Activated CD4-positive, CD25-positive, alpha-beta regulatory T cell treated with anti-CD3 and anti-CD28 coated beads, Interleukin-2, amount 50 U/mL, for 24 hours (primary cell): ENCODE measurements at places on chromosomes 7 and 10.
A peak's percentile ranks its signal among the peaks of the same experiment; 100 is the strongest.

DNA sequence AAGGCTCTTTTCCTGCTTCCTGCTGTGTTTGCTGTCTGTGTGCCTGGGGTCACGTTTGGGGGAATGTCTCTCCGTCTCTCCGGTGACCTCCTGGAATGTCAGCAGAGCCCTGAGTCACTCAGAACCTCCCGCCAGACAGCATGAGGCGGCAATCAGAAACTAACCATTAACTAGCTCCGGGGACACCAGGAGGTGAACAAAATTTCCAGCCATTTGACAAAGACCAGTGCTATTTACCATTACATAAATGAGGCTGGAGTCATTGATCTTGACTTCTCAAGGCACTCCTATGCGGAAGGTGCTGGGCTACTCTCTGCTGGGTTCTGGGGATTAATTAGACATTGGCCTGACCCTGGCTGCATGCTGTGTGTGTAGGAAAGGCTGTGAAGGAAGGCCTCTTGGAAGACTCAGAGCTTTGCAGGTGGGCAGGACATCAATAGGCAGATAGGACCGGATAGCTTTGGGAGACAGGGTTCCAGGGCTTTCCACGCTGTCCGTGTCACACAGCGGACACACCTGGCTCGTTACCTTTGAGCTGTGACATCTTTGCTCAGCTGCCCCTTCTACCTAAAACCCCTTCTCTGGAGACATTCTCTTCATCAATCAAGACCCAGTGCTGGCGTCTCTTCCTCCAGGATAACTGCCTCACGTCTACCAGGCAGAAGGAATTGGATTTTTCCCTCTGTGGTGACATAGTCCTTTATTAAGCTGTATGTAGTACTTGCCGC is 77.0 kb downstream of the PFKFB3 start:
- ATAC-seq = no peak

DNA sequence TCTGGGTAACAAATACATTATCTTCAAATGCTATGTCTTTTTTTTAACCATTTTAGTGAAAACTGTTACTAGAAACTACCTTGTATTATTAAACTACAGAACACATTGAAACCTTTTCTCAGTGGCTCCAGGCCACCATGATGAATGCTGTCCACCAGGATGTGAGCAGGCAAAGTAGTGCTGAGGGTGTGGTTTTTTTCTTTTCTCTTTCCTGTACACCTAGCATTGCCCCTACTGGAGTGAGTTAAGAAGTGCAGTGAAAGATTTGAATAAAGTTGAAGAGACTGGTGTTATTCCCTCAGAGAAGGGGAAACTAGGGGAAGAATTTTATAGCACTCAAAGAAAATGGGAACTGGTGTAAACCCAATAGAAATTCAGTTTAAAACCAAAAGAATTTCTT is 120.0 kb upstream of the SAMD8 start:
- peak; percentile 62 for ATAC-seq

DNA sequence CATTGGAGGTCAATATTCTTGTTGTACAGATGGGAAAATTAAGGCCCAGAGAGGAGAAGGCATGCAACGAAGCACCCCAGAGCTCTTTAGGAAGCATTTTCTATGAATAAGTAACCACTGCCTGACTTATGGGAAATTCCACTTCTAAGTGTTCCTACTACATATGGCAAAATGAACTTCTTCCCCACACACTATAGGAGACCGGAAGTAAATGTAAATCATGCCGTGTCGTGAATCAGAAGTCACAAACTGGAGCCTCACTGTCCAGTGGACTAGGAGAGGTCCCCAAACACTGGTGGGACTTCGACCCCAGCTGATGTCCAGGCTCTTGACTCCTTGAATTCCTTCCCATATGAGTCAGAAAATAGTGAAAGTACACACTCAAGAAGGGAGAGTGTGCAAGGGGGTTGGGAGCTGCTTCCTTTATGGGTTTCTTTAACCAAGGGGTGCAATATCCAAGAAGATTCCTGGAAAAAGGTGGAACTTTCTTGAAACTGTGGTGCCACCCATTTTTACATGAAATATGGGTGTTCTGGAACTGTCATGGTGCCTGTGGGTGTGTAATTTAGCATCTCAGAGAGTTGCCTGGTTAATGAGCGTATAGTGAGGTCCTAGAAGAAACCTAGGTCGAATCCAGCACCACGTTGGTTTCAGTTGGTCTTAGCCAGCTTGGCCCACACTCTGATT is 6.7 kb downstream of the RASSF4 start:
- no peak for ATAC-seq

DNA sequence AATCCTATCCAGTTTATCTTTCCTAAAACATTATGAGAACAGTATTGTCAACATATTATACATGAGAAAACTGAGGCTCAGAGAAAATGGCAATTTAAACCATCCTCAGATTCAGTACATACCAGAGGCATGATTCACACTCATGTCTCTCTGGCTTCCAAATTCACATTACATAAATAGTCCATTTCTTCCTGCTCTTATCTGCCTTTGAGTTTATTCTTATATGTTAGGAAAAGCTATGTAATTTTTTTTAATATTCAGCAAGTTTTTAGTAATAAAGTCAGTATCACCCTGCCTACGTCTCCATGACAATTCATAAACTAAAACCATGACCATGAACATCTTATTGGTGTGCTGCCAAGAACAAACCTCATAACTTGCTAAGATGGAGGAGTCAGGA is 1260.2 kb upstream of the SORCS1 start:
- no peak for ATAC-seq

- no peak for ATAC-seq
Observed at GRCh38 chr7:94190599-94191061, 186.5 kb upstream of the BET1 start.

DNA sequence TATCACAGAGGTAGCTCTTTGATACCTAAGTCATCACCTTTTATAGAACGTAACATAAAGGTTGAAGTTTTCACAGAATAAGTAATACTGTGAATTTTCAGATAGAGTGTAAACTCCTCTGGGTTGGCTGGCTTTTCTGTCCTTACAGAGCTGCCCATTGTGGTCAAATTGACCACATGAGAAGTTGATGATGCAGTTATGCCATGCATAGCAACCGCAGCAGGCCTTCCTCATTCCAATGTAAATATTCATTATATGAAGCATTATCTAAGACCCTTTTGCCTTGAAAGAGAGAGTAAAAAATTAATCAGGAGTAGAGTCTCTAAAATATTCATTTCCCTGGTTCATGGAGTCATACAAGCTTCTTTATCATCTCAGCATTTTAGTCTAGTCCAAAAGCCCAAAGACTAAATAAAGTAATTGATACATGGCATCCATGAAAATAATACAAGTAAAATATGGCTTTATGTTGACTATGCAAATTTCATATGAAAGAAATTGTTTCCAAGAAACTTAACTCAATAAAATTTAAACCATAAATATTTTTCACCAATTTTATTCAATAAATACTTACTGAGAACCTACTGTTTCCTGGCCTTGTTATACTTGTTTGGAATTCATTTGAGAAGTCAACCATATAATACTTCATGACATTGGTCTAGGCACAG is 516.4 kb downstream of the PCDH15 start:
- ATAC-seq = no peak

DNA sequence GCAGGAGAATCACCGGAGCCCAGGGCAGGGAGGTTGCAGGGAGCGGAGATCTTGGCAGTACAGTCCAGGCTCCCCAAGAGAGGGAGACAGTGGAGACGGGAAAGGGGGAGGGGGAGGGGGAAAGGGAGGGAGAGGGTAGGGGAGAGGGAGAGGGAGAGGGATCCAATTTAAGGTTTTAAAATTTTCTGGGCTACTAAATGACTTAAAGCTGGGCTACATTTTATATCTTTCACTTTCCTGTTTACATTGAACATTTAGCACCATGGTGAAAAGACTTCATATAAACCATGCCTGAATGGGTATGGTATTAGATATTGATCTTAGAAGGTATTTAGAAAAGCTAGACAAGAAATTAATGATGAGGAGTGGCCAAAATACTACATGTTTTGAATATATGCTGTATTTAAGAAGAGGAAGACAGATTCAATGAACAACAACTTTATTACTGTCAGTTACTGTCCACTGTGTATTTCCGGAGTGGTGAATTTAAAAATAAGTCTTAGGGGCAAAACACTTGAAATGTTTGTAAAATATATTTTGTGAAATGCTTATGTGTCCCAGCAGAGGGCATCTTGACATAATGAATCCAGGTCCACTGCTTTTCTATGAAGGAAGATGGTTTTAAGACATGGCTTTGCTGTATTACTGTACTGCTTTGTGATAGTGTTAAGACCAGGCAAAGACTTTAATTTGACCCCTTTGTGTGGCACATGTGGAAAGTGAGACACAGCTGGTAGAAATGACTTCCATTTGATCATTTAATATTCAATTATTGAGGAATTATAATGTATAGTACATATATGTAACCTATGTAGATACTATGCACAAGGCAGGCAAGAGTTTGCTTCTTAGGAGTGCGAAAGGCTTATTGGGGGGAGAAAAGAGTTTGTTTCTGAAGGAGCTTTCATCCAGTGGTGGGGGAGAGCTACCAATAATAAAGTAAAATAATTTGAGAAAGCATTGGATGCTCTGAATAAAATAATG is 52.8 kb downstream of the NRF1 start:
- no peak for ATAC-seq

DNA sequence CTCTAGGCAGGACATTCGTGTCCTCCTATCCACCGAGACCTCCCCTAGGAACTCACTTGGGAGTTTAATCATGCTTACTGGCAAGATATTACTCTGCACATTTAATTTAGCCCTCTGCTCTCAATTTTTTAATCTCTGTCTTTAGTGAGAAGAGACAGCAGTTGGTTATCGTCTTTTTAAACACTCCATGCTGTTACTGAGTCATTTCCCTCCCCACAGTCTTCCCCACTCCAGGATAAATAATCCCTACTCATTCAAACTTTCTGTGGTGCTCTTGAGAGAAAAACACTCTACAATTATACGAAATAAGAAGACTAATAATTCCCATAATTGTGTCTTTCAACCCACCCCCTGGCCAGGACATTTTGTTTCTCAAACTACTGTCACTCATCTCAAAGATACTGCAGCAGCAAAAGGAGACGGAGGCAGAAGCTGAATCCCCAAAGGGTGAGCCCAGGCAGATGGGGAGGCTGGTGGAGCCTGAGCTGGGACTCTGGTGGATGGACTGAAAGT is 84.2 kb downstream of the ANK3 start:
- ATAC-seq = no peak

DNA sequence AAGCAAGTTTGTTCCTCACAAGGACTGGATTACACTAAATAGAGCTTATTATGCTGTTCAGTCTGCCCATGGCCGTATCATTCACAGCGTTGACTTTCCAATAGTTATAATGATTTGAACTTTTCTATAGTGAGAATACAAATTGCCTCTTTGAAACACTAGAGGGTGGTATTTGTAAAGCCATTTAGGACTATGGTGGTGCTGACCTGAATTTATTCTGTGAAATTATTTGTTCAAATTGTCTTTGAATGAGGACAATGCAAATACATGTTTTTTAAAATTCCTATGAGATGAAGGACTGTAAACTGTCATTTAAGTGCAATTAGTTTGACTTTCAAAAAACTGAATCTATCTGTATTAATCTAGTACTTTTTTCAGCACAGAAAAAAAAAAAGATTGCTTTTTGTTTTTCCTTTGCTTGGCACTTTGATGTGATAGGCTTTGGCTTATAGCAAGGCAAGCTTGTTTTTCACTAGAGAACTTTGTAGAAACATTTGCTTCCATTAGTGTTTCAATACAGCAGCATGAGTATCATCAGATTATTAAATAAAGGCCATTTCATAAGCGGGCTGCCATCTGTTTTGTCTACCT is 122.7 kb upstream of the TMEM229A start:
- ATAC-seq = no peak

DNA sequence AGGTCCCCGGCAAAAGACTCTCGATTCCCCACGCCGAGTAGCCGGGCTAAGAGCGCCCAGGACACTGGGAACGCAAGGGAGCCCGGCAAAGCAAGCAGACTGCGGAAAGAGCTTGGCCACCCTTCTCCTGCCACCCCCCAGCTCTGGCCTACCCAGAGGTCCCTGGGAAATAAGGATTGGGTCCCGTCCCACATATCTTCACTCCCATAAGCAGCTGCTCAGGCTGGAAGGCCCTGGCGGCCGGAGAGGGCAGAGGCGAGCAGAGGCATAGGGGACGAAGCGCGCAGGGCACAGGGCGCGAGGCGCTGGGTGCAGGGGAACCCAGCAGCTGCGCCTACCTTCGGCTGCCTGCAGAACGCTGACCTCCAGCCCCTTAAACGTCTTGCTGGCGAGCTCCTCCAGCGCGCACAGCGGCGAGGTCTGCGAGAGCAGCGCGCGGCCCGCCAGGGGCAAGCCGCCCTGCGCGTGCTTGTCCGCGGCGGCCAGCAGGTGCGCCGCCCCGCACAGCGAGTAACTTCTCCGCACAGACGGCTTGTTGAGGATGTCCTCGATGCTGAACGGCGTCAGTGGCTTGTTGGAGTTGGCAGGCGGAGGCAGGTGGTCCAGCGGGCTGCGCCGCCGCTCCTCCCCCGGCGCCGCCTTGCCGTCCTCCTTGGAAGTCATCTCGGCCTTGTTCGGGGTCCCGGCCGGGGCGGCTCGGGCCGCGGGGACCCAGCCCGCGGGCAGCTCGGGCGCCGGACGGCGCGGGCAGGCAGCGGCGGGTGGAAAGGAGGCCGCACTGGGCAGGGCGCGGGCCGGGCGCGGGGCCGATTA is 904 bp downstream of the LBX1 start:
- ATAC-seq = no peak

GRCh38 chr10:120041807-120042559 is 149.5 kb downstream of the SEC23IP start:
- ATAC-seq = no peak

- no peak for ATAC-seq
Observed at GRCh38 chr7:150361807-150362621, 6.6 kb upstream of the REPIN1 start.

DNA sequence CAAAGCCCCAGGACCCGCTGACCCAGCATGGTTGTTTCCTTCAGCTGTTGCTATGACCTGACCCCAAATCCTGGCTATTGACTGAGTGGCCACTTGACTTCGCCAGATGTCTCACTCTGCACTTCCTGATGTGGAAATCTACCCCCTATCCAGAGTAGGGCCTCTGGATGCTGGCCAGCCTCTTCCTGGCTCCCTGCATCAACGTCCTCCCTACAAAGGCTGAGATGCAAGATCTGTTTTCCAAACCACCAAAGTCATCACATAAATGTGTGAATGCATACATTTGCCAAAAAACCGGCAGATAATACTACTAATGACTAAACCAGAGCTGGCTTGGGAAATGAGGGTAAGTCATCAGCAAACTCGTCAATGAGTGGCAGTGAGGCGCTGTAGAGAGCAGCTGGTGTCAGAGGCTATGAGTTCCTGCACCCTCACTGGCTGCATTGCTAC is 70.4 kb downstream of the PYROXD2 start:
- no peak for ATAC-seq

- ATAC-seq = no peak
Observed at GRCh38 chr7:135978624-135979023, 1.5 kb upstream of the MTPN start.

DNA sequence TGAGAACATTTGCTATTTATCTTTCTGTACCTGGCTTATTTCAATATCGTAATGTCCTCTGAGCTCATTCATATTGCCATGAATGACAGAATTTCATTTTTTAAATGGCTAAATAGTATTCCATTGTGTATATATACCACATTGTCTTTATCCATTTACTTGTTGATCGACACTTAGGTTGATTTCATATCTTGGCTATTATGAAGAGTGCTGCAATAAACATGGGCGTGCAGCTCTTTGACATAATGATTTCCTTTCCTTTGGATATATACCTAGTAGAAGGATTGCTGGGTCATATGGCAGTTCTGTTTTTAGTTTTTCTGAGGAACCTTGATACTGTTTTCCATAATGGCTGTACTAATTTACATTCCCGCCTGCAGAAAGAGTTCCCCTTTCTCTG is 30.2 kb downstream of the NEURL1 start:
- no peak for ATAC-seq
